ENCODE measurements at places on chromosomes 12 and 14.

DNA sequence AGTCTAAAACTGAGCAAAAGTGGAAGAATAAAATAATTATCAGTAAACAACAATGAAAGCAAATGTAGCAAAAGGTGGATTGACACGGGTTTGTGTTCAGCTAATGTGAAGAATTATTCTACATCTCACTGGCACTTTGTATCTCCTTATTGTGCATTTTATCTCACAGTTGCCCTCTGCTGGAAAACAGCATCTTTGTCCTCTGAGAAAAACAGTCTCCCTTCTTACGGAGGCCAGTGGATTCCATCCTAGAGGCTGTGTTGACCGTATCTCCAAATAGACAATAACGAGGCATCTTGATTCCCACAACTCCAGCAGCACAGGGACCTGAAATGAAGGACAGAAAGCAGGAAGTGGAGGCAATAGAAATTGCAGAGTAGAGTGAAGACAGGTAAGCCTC, 51.3 kb upstream of the PLBD1 start:
- no peak for DNase-seq

DNA sequence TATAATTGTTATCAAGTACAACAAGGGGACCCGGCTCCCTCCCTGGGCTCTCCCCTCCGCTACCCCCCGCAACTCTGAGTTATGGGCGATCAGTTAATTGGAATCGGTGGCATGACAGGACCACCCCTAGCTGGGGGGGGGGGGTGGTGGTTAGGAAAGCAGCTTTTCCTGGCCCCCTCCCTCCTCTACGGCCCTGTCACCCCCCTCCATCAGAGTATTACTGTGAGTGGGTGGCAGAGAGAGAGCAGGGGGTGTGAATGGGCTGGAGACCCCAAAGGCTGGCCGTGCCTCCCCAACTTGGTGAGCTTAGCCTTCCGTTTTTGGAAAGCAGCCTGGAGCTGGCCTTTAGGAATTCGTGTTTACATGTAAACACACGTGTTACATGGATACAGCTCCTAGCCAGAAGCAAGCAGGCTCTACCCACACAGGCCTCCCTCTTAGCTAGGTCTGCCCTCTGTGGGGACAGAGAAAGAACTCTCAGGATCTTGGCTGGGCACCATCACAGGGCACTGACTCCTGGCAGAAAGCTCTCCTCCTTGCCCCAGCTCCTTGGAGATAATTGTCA, 1.1 kb upstream of the HOXC4 start:
- no peak for DNase-seq

- no peak for DNase-seq
These were observed 198.2 kb upstream of the PLEKHG7 start for GRCh38 chr12:92504594-92504981.

DNA sequence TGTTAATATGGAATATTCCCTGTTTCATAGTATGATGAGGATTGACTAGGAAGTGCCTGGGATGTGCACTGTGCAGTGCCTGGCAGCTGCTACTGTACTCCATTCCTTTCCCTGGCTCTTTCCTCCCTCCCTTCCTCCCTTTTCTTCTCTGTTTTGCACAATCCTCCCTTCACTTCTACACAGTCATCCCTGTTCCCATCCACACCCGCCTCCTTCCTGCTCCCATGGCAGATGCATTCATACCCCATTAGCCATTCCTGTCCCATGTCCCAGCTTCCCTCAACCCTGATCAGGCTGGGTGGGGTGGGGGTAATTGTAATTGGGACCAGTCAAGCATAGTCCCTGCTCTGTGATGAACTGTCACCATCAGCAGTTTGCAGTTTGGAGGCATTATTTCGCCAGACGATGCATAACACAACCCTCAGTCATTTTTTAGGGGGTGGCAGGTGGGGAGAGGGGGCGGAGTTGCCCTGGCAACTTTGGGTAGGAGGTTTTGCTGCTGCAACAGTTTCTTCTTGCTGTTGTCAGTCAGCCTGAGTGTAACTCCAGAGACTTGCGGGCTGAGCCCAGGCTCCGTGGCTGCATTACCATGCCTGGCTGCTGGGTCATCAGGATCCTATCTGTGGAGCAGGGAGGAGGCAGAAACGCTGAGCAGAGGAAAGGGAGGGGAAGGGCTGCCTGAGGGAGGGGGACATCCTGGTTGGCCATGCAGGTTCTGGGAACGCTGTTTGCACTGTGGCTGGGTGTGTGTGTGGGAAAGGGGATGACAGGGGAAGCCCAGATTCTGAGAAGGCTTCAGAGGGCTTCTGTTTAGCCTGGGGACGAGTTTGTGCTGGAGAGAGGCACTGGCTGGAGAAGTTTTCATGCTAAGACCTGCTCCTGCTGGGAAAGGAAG, 4.1 kb upstream of the KRT84 start:
- no peak for DNase-seq

DNA sequence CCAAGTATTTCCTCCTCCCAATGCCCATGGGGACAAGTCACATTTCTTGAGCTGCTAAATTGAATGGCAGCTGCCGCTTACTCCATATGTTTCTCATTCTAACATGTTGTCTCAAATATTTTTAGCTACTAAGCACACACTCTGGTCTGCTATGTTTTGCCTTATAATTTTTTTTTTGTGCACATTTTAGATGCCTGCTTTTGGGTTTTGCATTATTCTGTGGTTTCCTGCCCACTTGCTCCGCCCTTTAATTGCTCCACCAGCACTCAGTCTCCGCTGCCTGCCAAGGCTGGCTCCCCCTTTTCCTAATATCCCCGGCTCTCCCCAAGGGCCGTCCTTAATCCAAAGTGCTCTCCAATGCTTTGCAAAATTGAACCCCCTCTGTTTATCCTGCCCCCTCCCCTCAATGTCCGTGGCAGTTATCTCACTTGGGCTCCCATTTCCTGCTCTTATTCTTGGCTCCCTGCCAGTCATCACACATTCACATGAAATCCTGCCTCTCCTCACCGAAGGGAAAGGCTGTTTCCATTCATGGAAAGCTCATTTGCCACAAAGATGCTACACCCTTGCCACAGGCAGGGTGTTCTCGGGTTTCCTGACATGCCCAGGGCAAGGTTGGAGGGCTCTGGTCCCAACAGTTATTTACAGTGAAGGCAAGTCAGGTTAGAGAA, 79.4 kb downstream of the C12orf75 start:
- DNase-seq, result peak; percentile 73

- DNase-seq, result no peak
These were observed at the start of gene NKX2-1 for GRCh38 chr14:36519431-36520321. NKX2-1 (minus strand) TSS chr14:36520232; CDS start chr14:36520129, 103 bp downstream.

- no peak for DNase-seq
These were observed 28.3 kb downstream of the LRCOL1 start for GRCh38 chr12:132582058-132582420.

- no peak for DNase-seq
These were observed 14.7 kb downstream of the NKX2-1 start for GRCh38 chr14:36505181-36505815.

DNA sequence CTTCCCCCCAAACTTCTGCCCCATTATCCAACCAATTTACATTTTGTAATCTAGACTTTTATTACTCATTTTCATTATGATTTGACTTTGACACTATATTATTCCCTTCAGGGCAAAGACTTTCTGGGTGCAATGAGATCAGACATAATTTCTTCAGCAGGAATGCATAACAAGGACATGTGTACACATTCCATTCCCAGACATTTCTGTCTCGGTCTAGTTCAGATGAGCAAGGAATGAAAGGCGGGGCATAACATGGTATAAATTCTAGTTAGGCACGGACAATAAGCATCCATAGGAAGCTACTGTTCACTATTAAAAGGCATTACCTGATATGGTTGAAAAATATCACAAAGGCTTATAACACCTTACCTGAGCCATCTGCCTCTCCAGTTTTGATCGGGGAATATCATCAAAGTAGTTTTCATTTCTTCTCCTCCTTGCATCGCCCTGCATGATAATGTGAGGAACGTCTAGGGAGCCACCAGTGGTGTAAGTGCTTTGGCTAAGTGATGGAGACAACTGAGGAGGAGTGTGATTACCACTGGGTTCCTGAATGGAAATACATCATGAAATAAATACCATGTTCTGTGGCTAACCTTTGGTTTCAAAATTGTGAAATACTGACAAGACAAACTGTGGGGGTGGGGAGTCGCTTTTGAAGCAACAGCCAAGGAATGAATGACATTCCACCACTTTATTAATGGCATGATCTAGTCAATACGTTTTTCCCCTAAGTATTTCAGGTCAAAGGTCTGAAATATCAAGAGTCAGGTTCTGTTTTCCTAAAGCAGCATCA, 183.9 kb downstream of the APAF1 start:
- DNase-seq, result no peak

DNA sequence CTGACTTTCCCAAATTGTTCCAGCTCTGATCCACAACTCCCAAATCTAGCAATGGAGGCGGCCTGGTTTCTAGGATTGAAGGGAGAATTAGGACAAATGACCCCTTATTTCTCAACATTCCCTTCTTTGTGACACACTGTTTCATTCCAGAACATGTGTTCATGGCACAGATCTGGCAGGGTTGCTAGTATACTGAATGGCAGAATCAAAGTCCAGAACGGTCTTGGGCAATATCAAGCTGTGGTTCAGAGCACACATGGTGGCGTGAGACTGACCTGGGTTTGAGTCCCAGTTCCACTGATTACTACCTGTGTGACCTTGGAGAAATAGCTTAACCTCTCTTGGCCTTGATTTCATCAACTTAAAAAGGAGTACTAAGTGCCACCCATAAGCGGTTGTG, 152.5 kb downstream of the SAMD4A start:
- DNase-seq, result no peak

DNA sequence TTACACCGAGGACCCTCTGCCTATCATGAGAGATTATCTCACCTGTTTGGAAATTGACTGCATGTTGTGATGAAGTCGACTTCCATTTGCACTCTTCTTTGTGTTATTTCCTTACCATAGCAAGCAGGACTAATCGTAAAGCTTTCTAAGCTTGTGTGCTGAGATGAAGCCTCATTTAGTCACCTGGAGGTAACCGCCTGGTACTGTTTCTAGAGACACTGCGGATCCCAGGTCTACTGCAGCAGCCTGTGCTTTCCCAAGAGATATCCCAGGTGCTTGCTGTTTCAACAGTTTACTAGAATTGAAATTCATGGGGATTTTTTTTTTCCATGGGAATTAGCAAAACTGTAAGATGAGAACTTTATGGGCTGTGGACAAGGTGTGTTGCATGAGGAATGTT, 131.8 kb downstream of the PTPRR start:
- no peak for DNase-seq

GRCh38 chr12:24719293-24719721, 229.6 kb downstream of the BCAT1 start:
- DNase-seq, result no peak

DNA sequence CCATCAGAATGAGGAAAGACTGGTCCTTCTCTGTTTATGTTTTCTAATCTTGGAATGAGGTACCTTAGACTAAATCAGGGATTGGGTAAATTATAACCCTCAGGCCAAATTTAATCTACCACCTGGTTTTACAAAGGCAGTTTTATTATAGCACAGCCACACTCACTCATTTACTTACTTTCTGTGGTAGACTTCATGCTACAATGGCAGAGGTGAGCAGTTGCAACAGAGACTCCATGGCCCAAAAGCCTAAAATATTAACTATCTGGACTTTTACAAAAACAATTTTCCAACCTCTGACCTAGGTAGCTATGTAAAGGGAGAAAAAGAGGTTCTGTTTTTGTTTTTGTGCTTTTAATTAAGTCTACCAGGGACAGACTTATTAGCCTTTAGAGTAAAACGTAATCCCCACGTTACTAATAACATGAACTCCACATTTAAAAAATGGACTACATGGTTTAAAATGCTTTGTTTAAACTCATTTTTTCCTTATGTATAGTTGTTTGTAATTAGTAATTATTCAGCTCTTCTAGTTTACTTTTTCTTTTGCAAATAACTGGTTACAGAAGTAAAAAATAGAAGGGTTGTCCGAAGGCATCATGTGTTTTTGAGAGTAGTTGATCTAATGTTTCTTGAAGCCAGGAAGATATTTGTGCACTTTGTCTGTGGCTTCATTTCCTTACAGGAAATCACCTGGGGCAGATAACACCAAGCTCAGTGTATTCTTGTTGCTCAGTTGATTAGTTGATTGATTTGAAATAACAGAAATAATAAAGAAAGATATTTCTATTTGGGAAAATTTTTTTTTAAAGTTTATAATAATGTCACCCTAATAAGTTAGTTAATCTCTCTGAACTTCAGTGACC, 57.6 kb upstream of the ATP2B1 start:
- DNase-seq, result no peak

DNA sequence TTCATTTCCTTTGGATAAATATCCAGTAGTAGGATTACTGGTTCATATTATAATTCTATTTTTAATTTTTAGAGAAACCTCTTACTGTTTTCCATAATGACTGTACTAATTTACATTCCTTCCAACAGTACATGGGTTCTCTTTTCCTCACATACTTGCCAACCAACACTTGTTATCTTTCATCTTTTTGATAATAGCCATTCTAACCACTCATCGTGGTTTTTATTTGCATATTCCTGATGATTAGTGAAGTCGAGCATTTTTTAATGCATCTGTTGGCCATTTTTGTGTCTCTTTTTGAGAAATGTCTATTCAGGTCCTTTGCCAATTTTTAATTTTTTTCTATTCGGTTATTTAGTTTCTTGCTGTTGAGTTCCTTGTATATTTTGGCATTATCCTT, 457.7 kb upstream of the PDE3A start:
- DNase-seq, result no peak

- DNase-seq, result no peak
These were observed 67.0 kb downstream of the C2CD5 start for GRCh38 chr12:22477166-22477893.

GRCh38 chr12:1560704-1561103, 33.7 kb downstream of the FBXL14 start:
- no peak for DNase-seq

- no peak for DNase-seq
These were observed 1.8 kb downstream of the PLBD2 start for GRCh38 chr12:113359939-113360748.

- no peak for DNase-seq
These were observed 23.7 kb downstream of the CEP170B start for GRCh38 chr14:104888489-104889374.

DNA sequence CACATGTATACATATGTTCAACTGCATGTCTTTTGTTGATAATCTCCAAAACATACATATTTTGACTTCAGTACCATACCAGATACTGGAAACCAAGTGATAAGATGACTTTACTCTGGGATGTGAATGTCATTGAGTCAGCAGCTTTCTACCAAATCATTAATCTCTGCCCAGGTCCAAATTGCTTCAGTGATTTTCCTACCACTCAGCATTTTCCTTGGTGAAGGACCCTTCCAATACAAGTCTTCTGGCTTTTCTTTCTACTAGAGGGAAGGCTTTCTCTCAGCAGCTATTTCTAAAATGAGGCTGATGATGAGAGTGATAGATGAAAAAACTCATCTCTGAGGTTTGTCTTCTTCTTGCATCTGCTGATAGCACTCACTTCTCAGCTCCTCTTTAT, 1008.5 kb downstream of the NRXN3 start:
- DNase-seq, result no peak

- DNase-seq, result no peak
These were observed 9.7 kb downstream of the TUBA1C start for GRCh38 chr12:49274396-49275069.
